ENCODE measurements at places on chromosomes 1 and 21.

DNA sequence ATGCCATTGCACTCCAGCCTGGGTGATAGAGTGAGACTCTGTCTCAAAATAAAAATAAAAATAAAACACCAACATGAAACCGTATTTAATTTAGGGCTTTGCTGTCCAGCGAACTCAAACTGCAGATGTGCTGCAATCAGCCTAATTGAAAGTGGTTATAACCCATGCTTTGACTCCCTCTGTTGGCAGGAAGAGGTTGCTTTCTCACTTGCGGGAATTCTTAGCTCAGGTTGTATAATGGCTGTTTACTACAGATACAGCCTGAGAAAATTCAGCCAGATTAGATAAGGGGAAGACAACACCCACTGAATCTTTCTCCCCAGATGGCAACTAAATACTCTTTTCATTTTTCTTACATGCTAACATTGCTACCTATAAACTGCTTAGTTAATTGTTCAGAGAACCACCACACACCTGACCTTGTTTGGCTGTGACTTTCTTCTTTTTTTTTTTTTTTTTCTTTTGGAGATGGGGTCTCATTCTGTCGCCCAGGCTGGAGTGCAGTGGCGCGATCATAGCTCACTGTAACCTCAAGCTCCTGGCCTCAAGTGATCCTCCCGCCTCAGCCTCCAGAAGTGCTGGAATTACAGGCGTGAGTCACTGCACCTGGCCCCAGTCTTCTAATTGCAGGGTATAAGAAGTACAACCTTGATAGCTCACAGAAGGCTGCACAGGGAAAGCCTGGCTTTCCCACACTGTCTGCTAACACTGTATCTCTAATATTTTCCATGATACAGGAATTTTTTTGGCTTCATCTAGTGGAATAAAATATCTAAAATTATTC lies 34.6 kb downstream of the DNTTIP2 start:
- DNase-seq = no peak

- DNase-seq = no peak
Observed at GRCh38 chr1:42748461-42749410, 8.7 kb upstream of the CLDN19 start.

DNA sequence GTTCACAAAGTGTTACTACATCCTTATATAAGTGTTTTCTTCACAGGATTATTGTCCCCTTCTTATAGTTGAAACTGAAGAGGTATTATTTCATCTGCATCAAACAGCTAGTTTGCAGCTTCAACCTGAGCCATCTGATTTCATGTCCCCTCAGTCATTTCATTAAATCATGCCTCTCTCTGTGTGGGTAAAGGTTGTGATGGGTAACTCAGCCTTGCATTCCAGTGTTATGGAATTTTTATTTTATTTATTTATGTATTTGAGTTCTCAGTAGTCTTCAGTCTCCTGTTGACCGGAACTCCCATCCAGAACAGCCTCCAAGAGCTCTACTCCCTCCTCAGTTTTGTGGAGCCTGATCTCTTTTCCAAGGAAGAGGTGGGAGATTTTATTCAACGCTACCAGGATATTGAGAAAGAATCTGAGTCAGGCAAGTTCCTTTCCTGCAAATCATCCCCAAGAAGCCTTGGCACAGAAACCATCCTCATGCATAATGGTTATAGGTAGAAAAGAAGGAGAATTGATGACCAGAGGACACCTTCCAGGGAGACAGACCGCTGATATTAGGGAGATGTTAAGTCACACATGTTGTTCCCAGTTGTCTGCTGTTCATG lies 21.8 kb downstream of the CHD1L start:
- DNase-seq = no peak

- DNase-seq = no peak
Observed at GRCh38 chr1:31671561-31672201, 27.0 kb upstream of the PEF1 start.

DNA sequence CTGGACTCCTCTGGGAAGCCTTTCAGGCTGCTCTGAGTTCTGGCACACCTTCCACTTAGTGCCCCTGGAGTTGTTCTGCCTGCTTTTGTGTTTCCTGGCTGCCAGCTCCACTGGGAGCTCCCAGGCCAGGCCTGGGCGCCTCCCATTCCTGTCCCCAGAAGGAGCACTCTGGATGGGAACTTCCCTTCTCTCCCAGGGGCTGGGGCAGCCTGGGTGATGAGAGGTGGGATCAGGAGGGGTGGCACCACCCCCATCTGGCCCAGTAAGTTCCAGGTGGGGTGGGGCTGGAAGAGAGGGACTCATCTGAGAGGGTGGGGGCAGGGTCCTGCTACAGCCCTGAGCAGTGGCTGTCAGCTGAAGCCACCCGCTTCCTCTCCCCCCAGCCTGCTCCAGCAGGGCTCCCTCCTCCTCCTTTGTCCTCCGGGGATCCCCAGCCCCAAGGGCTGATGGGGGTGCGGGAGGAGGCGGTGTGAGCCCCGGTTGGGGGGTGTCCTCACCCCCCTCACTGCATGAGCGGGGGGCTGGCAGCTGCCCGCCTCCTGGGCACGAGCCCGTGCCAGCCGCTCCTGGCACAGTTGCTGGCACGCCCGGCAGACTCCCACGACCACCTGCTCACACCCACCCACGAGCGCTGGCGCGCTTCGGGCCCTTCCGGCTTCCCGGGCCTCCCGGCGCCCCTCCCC lies 4.7 kb downstream of the FOXO6 start:
- no peak for DNase-seq

DNA sequence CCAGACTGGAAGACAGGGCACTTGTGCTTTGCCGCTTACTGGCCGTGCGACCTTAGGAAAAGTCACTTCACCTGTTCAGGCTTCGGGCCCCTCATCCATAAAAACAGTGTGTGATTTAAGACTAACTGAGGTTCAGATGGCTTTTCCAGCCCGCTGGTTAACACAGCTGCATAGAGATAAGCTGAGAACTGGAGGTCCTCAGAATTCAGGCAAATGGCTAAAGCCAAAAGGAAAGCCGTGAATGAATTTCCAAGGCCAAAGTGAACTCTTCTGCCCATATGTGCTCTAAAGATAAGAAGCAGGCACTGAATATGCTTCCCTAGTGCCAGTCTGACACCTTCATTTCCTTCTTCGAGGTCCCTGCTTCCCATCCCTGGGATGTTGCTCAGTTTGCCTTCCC lies 23.5 kb upstream of the SARS1 start:
- no peak for DNase-seq

DNA sequence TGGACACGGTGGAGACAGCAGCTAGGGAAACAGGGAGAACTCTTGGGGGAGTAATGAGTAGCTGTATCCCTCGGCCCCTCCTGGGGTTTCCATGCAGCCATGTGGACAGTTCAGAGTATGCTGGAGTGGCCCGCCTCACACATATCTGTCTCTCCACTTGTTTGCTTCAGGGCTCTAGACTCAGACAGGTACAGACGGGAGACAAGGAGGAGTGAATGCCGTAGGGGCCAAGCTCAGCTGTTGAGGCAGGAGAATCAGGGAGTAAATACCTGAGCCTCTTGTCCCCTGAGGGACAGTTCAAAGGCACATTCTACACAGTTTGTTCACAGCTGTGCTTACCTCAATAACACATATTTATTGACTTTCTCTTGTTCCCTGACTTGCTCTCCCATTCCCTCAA lies 7.7 kb upstream of the PTGFRN start:
- no peak for DNase-seq

- no peak for DNase-seq
Observed at GRCh38 chr1:60078182-60078581, 4.6 kb upstream of the C1orf87 start.

DNA sequence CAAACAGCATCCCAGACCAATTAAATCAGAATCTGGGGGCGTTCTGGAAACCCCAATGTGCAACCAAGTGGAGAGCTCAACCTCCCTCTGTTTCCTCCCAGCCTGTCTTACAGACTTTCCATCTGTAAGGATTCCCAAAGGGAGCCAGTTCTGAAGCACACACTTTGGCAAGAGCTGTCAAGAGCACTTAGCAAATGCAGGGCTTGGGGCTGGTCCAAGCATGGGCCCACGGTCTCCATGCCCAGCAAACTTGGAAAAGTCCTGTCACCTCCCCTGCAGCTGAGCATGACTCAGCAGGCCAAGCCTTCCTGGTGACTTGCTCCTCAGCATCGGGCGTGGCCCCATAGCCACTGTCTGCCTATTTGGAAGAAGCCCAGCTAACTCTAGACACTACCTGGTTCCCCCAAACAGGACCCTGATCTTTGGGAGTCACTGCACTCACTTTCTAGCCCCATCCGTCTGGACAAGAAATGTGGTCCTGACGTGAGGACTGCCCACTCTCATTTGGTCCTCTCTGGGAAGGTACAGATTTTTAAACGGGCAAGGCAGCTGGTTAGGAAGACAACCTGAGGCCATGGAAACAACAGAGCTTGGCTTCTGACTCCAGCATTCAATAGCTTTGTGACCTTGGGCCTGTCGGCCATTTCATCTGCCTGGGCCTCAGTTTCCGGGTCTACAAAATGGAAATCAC lies 16.9 kb downstream of the SLC2A1 start:
- no peak for DNase-seq

GRCh38 chr1:54950006-54950368 lies 30.4 kb upstream of the TMEM61 start:
- no peak for DNase-seq

GRCh38 chr1:32988665-32989064 lies 24.1 kb upstream of the RNF19B start:
- no peak for DNase-seq

DNA sequence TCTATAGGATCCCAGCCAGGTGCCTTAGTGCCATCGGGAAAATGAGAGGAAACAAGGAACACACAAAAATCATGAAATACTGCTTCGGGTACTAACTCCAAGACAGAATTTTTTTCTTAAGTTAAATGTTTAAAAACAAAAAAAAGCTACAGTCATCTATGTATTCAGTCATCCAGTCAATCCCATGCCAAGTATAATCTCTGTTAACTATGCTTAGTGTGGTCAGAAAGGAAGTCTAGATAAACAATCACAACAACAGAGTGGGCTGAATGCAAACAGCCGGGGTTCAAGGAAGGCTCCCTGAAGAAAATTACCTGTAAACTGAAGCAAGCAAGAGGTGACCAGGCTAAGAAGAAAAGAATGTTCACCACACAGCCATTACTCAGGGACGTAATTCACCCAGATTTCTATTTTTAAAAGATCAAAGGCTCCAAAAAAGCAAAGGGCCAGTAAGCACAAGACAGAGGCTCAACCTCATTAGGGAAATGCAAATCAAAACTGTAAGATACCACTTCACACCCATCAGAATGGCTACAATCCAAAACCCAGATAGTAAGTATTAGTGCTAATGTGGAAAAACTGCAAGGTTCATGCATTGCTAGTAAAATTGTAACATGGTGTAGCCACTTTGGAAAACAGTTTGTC lies 53.0 kb downstream of the RERE start:
- DNase-seq = no peak

DNA sequence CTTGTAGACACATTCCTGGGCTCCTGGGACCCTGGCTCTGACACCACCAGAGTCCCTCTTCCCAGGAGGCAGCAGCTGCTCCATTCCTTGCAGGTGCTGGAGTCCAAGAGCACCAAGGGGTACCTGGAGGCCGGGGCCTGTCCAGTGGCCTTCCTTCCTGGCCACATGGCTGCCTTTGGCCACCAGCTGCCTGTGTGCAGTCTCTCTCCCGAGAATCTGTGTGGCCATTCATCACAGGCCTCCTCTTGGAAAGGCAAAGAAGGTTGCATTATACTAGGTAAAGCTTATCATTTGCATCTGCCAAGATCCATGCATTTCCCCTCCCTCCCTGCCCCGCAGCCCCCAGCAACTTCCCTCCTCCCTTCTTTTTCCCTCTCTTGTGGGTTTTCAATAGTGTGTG lies 48.9 kb upstream of the OLIG2 start:
- no peak for DNase-seq

DNA sequence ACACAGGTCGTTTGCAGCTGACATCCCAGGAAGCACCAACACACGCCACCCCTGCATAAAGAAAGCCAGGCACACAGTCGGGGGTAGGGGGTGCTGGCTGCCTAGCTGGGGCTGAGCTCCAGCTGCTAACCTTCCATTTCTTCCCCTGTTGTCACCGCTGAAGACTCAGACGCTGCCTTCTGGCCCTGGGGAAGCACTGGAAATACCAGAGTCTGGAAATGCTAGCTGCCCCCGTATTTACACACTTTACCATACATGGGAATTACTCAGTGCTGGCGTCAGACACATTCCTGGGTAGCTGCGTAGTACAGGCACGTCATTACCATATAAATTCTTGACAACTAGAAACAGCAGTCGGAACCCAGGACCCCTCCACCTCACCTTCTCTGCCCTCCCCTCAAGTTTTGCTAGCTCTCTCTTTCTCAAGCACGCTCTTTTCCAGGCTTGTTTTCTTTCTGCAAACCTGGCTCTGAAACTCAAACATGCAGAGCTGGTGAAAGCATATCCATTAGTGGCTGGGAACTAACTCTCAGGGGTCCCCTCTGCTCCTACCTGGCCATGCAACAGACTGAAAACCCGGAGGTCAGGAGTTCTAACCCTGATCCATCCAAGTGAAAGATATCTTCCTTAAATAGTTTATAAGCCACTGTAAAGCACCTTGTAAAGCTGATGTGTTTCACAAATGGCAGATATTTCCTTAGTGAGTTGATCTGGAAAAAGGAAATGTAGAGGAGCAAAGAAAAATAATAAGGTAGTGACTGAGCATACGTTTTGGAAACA lies 3.3 kb downstream of the CSRP1 start:
- DNase-seq = no peak

DNA sequence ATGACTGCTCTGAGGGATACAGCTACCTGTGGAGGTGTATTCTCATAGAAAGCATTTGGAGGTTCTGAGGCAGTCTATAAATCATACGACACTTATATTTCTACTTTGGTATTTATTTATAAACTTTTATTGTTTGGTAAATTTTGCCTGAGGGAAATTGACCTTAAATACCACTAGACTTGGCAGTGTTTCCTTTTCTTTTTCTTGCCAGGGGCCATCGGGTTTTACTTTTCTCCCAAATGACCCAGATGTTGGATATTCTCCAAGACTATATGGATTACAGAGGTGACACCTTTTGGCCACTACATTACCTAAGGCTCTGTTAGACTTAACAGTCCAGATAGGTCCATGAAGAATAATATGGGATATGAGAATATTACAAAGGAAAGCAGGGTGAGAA lies 28.2 kb downstream of the CHD1L start:
- DNase-seq = no peak

- DNase-seq = no peak
Observed at GRCh38 chr1:162189345-162189744, 119.9 kb downstream of the NOS1AP start.

DNA sequence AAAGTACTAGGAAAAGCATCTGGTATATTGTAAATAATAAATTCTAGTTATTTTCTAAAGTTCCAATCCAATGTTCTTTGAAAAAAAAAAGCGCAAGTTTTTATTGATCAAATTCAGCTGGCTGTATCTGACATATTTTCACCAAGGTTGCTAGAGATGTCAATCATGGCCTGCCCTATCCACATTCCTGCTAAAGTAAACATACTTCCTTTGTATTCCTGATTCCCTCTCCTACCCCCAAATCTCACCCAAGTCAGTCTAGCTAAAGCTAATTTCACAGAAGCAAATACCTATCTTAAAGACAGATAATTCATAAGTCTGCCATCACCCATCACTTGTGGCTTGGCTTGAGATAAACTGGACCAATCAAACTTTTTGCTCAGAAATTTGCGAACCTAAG lies 21.3 kb downstream of the ANKRD13C start:
- no peak for DNase-seq

- DNase-seq = no peak
Observed at GRCh38 chr1:39919545-39919944, 17.8 kb upstream of the MYCL start.
